ENCODE measurements at places on chromosomes 1 and 21. TPM values are rescaled to one million over a fixed set of nuclear protein-coding genes. Genes with fewer than 3 reads are reported as not detected.

The C1orf116 gene
- not detected for total RNA-seq

The HHIPL2 gene
- total RNA-seq, result not detected

The BNIPL gene
- 0.57 TPM for total RNA-seq

The CHIA gene
- total RNA-seq, result not detected

The CELA2B gene
- total RNA-seq, result not detected

The ETV3L gene
- total RNA-seq, result not detected

The LRRN2 gene
- 0.19 TPM for total RNA-seq

The CFAP107 gene
- not detected for total RNA-seq

The NPHS2 gene
- not detected for total RNA-seq

The SNRNP40 gene
- total RNA-seq, result 138 TPM

The F13B gene
- total RNA-seq, result not detected

The FCRLB gene
- 0.97 TPM for total RNA-seq

The OLFML3 gene
- total RNA-seq, result 18.5 TPM

The S100A2 gene
- total RNA-seq, result 1.5 TPM

The IVL gene
- total RNA-seq, result not detected

The CXADR gene
- total RNA-seq, result 76.5 TPM

The NUP210L gene
- total RNA-seq, result 0.16 TPM

The IQGAP3 gene
- total RNA-seq, result 21.5 TPM

The CRNN gene
- not detected for total RNA-seq
